ENCODE measurements at places on chromosomes 11 and 22. TPM values are rescaled to one million over a fixed set of nuclear protein-coding genes. Genes with fewer than 3 reads are reported as not detected.

The KCNJ1 gene
- total RNA-seq: 0.14 TPM

The CD6 gene
- total RNA-seq: 0.58 TPM

The MOV10L1 gene
- total RNA-seq: 0.62 TPM

The ABCC8 gene
- not detected for total RNA-seq

The PGA5 gene
- 0.79 TPM for total RNA-seq

The CALCA gene
- not detected for total RNA-seq

The MYRF gene
- 53.9 TPM for total RNA-seq

- DNase-seq: no peak
These were observed 57.9 kb upstream of the NUP160 start for GRCh38 chr11:47906066-47906465.

GRCh38 chr11:33598426-33599069 lies 102.1 kb downstream of the C11orf91 start:
- no peak for DNase-seq

DNA sequence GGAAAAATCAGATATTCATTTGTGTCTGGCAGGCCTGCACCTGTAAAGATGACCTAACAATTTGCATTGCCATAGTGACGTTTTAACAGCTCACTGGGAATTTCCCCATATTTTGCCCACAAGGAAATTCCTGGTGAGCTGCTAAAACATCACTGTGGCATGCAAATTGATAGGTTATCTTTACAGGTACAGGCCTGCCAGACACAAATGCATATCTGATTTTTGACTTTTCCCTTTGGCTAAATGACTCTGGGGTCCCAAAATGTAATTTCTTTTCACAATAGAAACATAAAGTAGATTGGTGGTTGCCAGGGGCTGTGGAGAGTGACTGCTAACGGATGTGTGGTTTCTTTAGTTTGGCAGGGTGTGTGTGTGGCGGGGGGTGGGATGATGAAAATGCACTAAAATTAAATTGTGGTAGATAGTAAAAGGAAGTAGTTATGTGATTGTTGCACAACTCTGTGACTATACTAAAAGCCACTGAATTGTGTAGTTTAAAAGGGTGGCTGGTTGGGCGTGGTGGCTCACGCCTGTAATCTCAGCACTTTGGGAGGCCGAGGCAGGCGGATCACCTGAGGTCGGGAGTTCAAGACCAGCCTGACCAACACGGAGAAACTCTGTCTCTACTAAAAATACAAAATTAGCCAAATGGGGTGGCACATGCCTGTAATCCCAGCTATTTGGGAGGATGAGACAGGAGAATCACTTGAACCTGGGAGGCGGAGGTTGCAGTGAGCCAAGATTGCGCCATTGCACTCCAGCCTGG lies 18.5 kb upstream of the FEZ1 start:
- DNase-seq: peak; percentile 85

DNA sequence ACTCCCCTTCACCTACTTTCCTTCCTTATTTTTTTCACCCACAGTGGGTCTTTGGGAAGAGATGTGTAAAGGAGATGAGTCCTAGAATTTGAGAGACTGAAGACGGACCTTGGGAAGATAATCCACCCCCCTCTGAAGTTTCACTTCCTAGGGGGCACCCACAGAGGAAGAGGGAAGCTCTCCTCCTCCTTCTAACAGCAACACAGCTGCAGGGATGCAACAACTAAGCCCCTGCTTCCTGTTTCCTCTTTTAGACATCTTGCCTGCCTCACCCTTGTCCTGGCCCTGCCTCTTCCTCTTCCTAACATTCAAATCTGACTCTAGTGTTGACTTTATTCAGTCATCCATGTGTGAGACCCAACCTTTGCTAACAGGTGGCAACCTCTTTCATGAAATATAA lies 424.6 kb downstream of the BUD13 start:
- no peak for DNase-seq

- peak; percentile 97 for DNase-seq
These were observed 8.6 kb upstream of the UPB1 start for GRCh38 chr22:24486501-24486921.

DNA sequence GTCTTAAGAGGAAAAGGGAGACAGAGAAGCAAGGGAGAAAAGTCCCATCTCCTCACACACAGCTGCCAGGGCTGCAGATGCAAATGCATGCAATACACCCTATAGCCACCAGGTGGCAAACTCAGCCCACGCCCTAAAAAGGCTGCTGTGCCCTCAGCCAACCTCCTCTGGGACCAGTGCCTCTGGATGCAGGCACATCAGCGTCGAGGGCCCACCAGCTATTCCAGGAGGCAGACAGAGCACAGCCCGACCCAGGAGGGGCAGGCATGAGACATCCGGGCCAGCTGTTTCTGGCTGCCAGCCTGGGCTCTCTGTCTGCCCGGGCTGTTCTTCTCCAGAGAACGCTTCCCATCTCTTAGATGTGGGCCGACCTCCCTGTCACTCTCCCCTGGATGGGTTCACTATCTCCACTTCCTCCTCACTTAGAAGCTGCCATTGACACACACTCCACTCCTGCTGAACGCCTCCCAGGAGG lies 39.7 kb downstream of the TPBGL start:
- DNase-seq: peak; percentile 22

GRCh38 chr11:94787801-94788200 lies 19.6 kb downstream of the AMOTL1 start:
- DNase-seq: no peak

GRCh38 chr11:119370486-119371046 lies 10.9 kb downstream of the USP2 start:
- DNase-seq: no peak

GRCh38 chr11:28274216-28274615 lies 166.0 kb downstream of the METTL15 start:
- DNase-seq: no peak
